ENCODE measurements at places on chromosomes 1 and 21. TPM values are rescaled to one million over a fixed set of nuclear protein-coding genes. Genes with fewer than 3 reads are reported as not detected.

GRCh38 chr1:172581273-172581672 lies 48.3 kb downstream of the SUCO start:
- DNase-seq = no peak

DNA sequence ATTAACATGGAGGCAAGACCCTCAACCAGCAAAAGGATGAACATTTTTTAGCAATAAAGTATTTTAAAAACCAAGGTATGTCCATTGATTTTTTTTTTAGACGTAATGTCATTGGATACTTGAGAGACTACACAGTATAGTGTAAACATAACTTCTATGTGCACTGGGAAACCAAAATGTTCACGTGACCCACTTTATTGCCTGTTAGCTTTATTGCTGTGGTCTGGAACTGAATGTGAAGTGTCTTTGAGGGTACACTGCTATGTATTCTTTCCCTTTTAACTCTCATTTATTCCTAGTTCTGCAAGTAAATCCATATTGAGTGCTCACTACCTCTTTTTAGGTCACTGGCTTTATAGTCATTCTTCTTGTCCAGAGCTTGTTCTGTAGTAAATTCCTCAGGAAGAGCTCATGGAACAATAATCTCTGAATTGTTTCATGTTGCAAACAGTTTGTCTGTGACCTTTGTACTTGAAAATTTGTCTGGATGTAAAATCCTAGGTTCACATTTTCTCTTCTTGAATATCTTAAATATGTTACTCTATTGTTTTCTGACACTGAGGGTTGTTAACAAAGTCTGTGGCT lies 20.6 kb downstream of the ABCD3 start:
- DNase-seq = no peak

ACTL8 gene
- not detected for total RNA-seq

DNA sequence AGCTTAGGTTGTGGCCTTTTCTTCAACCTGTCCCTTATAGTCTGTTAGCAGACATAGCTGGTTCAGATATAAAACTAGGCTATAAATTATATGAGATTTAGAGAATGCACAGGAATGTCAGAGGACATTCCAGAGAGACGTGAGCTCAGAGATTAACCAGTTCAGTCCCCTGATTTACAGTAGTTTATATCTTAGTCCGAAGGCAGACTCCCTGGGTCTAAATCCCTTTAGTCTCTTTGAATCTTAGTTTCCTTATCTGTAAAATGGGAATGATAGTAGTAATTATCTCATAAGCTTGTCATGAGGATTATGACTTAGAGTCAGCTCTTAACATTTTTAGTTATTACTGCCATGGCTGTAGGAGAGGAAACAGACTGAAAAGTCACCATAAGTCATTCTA lies 45.5 kb upstream of the PLXNA2 start:
- no peak for DNase-seq

OR10J1 gene
- not detected for total RNA-seq

DNA sequence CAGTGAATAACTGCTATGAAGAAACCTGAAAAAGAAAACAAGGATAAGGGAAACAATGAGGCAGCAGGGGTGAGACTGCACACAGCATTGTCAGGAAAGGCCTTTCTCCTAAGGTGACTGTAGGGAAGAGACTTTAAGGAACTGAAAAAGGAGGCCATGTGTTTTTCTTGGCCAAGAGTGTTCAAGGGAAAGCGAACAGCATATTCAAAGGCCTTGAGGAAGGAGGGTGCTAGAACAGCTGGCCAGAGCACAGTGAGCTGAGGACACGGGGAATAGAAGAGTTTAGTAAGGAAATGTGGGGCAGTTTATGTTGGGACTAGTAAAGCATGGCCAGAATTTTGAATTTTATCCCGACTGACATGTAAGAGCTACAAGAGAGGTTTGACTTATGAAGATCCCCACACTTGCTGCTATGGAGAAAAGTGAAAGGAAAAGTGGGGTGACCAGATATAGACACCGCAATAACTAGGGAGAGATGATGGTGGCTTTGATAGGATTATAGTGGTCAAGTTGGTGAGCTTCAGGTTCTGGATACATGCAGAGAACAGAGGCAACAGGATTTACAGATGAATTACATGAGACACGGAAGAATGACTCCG lies 1.4 kb downstream of the RWDD2B start:
- DNase-seq = no peak

C1orf226 gene
- 1.5 TPM for total RNA-seq

GRCh38 chr1:117341123-117341522 lies 26.1 kb upstream of the MAN1A2 start:
- no peak for DNase-seq
